ENCODE measurements at places on chromosomes 13 and 19.

DNA sequence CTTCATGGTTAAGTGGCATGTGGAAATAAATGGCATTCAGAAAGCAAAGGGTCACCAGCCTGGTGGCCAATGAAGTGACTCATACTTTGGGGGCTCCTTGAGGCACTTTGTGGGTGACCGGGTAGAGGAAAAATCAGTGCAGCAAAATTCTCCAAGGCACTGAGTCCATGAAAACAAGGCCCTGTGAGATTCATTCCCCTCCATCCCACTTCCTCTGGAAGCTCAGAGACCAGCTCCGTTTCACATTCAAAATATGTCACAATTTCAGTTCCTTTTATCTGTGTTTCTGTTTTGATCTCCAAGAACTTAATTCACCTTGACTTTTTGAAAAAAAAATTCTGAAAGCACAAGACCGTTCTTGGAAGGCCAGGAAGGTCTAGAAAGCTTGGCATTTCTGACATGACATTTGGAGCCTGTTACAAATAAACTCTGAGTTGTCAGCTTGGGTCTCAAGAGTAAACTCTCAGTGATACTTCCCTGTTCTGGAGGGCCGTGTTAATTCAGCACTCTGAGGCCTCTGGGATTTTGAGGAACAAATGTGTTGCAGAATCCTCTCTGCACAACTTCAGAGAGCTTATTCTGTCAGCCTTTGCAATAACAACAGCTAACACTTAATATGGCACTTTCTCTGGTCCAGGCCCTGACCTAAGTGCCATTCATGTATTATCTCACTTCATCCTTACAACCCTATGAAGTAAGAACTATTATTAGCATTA lies 6.8 kb downstream of the CYSLTR2 start:
- no peak for DNase-seq

DNA sequence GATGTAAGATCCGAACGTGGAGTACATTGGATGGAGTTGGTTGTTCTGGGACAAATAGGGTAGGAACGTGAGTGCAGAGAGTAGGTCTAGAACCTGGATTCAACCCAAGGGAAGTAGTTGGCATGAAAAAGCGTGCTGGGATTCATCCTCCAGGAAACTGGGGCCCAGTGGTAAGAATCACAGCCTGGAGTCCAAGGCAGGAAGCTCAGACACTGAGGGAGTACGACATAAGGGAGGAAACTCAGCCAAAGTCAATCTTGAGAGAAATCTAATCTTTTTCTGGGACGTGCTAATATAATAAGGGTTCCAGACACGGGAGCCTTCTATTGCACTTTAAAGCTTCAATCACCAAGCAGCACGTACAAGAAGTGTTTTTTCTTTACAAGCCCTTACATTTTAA lies 46.4 kb downstream of the DLEU7 start:
- no peak for DNase-seq

DNA sequence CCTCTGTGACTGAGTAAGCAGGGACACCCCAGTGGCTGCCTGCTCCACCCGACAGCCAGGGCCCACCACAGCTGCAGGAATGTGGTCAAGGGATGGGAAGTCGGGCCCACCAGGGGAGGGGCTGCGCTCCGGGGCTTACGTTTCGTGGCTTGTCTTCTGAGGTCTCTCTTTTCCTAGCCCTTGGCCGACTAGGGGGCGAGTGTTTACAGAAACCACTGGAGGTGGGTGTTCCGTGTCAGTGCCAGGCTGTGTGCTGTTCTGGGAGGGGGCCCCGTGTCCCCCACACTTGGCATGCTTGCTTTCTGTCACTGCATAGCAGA lies 4.5 kb downstream of the ADAT3 start:
- peak; percentile 34 for DNase-seq

GRCh38 chr19:11478167-11479089 lies 2.4 kb downstream of the ELAVL3 start:
- no peak for DNase-seq

DNA sequence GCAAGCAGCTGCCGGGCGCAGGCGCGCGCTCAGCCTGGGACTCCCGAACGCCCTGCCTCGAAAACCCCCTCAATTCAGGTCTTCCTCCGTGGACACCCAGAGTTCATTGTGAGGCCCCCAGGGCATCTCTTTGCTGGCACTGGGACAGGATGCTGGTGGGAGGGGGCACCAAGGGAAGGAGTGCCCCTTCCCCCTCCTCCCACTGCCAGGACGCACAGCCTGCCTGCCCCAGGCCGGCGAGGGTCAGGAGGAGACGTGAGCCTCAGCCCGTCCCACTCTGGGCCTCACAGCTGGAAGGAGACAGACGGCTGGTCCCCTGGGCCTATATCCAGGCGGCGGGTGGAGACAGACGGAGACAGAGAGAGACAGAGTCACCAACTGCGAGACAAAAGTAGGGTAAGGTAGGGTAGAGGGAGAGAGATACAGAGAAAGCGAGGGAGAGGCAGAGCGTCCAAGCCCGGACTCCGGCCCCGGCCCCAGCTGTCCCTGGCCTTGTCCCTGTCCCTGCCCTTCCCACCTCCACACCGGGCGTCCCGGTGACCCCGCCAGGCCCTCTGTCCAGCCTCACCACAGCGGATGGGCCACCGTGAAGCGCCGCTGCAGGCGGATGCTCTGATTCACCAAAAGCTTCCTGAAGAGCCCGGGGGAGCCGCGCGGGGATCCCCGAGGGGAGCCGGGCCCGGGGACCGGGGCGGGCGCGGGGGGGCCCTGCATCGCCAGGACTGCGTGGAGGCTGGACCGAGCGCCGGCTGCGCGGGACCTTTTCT lies at the start of gene PDE4C:
Gene PDE4C, minus strand, starts transcription at position 737 of the 767 bp plus-strand sequence. Its CDS starts 23 bp downstream, at position 714.
- no peak for DNase-seq

- DNase-seq: peak; percentile 92
Observed at GRCh38 chr19:19361075-19361594, 40.5 kb downstream of the MAU2 start.

GRCh38 chr19:2234996-2235380 lies 1.1 kb downstream of the PLEKHJ1 start:
- no peak for DNase-seq

DNA sequence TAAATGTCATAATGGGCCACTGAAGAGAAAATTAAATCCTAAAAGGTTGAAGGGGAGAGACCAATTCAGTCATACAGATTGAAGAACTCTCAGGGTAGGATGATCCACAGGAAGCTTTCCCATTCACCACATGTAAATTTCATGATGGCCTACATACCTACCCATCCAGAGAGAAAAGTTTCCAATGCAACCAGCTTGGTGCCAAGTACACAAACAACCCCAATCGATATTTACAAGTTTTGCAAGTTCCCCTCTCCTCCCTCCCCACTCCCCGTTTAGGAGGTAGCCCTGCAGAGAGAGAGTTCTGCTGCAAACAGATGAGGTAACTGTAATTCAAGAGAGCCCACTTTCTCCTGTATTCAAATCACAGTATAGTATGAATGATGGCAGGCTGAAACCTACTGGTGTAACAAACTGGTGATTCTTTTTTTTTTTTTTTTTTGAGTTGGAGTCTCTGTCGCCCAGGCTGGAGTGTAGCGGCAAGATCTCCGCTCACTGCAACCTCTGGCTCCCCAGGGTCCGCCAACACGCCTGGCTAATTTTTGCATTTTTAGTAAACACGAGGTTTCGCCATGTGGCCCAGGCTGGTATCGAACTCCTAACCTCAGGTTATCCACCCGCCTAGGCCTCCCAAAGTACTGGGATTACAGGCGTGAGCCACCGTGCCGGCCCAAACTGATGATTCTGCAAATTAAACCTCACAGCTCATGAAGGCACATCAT lies 14.4 kb downstream of the FOXO1 start:
- DNase-seq: no peak

GRCh38 chr19:13150187-13150930 lies at the start of the genes IER2 and STX10:
Gene IER2, plus strand, starts transcription at chr19:13150411. Its CDS starts 2,776 bp downstream, at chr19:13153187.
Gene STX10, minus strand, starts transcription at chr19:13150375. Its CDS starts 202 bp downstream, at chr19:13150173.
- peak; percentile 96 for DNase-seq

DNA sequence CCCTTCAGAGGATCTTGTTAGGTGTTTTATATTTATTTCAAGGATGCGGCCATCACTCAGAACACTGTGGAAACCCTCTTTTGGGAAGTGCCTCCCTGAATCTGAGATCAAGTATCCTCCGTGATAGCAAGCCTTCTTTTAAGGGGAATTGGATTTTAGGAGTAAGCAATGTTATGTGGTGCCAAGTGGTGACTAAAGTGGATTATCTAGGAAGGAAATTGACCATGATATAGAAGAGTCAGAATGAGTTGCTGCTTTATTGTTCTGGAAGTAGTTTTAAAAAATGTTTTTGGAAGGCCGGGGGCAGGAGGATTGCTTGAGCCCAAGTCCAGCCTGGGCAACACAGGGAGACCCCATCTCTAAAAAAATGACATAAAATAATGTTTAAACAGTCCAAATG lies 6.7 kb downstream of the ERCC5 start:
- no peak for DNase-seq

GRCh38 chr13:44155422-44156293 lies 218.0 kb upstream of the SERP2 start:
- DNase-seq: no peak

GRCh38 chr19:55304279-55304978 lies 20.6 kb downstream of the BRSK1 start:
- no peak for DNase-seq

DNA sequence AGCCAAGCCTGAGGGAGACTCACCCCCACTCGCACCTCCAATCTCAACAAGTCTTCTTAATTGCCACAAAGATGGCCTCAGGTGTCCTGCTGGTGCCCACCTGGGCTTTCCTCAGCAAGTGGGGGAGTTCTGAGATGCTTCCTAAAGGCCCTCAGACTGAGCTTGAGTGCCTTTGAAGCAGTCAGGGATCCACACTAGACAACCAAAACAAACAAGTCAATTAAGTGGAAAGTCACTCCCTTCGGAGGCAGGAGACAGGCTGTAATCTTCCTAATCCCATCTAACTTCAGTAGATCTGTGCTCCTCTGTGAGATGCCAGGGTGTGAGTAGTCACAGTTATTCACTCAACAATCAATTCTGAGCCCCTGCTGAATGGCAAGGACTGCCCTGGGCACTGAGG lies 68.3 kb upstream of the SERP2 start:
- no peak for DNase-seq

GRCh38 chr19:40283414-40284250 lies 1.5 kb downstream of the AKT2 start:
- peak; percentile 95 for DNase-seq

GRCh38 chr13:77062097-77062496 lies 35.1 kb upstream of the FBXL3 start:
- no peak for DNase-seq

DNA sequence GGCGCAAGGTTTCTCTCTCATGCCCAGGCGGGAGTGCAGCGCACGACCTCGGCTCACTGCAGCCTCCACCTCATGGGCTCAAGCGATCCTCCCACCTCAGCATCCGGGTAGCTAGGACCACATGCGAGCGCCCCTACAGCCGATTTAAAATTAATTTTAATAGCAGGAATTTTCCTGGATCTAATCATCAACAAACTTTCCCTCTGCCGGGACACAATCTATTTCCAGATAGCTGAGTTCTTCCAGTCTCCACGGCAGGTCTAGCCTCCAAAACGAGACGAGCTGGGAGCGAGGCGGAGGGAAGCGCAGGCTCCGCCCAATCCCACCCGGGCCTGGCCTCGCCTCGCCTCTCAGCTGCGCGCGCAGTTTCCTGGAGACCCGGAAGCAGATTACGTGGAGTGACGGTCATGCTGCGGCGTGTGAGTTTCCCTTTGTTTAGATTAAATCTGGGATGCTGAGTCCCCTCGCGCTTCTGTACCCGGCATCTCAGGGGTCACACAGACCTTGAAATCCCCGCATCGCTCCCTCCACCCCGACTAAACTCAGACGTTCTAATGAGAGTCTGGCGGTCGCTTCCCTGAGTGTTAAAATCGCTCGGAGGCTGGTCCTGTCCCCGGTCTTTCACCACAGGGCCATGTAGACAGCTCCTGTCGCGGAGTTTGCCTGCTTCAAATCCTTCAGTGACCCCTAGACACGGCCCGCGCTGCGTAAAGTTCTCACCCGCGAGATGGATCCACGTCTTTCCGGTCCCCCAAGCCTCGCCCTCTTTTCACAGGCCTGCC lies at the start of gene ZNF880:
Gene ZNF880, plus strand, starts transcription at position 365 of the 782 bp plus-strand sequence. Its CDS starts 43 bp downstream, at position 408.
- DNase-seq: peak; percentile 93

GRCh38 chr13:51231456-51231855 lies 9.3 kb downstream of the FAM124A start:
- DNase-seq: no peak
